ENCODE measurements at places on chromosomes 16 and 17. TPM values are rescaled to one million over a fixed set of nuclear protein-coding genes. Genes with fewer than 3 reads are reported as not detected.
A peak's percentile ranks its signal among the peaks of the same experiment; 100 is the strongest.

Gene MON1B
- total RNA-seq: 36.7 TPM

Gene KRTAP4-3
- not detected for total RNA-seq

Gene PHOSPHO1
- total RNA-seq: not detected

Gene NAA60
- 52.2 TPM for total RNA-seq

Gene SCO1
- total RNA-seq: 29.8 TPM

Gene SOX8
- total RNA-seq: 6.0 TPM

Gene HOXB1
- total RNA-seq: 0.24 TPM

Gene TBC1D3H
- not detected for total RNA-seq

Gene SLC43A2
- total RNA-seq: 13.3 TPM

GRCh38 chr16:85961988-85962915 is 63.3 kb downstream of the IRF8 start:
- peaks cover 24% of the 10 kb centered on the region for H3K4me1 ChIP-seq
- H3K36me3 ChIP-seq: no peaks in the 10 kb centered on the region
- no peak for DNase-seq
- no peaks in the 10 kb centered on the region for H3K27me3 ChIP-seq

DNA sequence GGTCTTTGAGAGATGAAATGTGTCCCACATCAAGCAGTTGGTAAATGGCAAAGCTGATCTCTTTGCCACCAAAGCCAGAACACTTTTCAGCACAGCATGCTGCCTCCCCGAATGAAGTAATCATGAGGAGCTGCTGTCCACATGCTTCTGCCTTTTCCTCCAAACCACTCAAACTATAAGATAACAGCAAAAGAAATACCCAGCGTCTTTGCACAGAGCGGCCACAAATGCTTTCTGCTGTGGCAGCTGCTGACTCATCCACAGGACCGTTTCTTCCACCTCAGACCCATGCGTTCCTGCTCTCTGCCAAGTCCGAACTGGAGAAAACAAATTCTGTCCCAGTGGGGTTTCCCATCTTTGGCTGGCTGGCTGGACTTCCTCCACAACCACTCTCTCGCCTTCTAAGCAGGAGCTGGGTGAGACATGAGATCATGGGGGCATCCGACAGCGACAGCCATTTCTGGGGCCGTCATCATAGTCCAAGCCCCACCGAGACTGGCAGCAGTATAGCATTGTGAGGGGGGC is 27.1 kb downstream of the TBC1D3B start:
- no peak overlapping the region for H3K4me3 ChIP-seq
- H3K27ac ChIP-seq: no peak overlapping the region
- H3K4me1 ChIP-seq: no peaks in the 10 kb centered on the region
- H3K36me3 ChIP-seq: no peaks in the 10 kb centered on the region
- peaks cover 58% of the 10 kb centered on the region for H3K27me3 ChIP-seq

GRCh38 chr17:47707056-47707804 is 13.3 kb downstream of the TBKBP1 start:
- no peak overlapping the region for H3K27ac ChIP-seq
- peaks cover 20% of the 10 kb centered on the region for H3K27me3 ChIP-seq
- H3K4me1 ChIP-seq: no peaks in the 10 kb centered on the region
- peaks cover 19% of the 10 kb centered on the region for H3K36me3 ChIP-seq
- DNase-seq: no peak
- no peak overlapping the region for H3K4me3 ChIP-seq

GRCh38 chr17:31411707-31412285 is 20.3 kb downstream of the RAB11FIP4 start:
- H3K4me3 ChIP-seq: no peak overlapping the region
- no peaks in the 10 kb centered on the region for H3K36me3 ChIP-seq
- no peaks in the 10 kb centered on the region for H3K4me1 ChIP-seq
- DNase-seq: no peak
- peaks cover 20% of the 10 kb centered on the region for H3K27me3 ChIP-seq
- H3K27ac ChIP-seq: no peak overlapping the region

DNA sequence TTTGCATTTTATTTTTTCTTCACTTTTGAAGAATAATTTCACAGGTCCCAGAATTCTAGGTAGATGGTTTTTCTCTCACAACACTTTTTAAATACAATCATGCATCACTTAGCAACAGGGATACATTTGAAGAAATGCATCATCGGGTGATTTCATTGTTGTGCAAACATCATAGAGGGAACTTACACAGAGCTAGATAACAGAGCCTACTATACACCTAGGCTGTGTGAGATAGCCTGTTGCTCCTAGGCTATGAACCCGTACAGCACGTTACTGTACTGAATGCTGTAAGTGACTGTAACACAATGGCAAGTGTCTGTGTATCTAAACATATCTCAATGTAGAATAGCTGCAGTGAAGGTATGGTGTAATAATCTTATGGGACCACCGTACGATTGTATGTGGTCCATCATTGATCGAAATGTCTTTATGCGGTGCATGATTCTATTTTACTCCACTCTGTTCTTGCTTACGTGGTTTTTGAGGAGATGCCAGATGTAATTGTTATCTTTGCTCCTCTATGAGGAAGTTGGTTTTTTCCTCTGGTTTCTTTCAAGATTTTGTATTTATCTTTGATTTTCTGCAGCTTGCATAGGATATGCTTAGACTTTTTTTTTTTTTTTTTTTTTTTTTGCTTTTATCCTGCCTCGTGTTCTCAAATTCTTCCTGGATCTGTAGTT is 35.5 kb upstream of the TMEM92 start:
- no peak overlapping the region for H3K4me3 ChIP-seq
- H3K4me1 ChIP-seq: peaks cover 25% of the 10 kb centered on the region
- H3K36me3 ChIP-seq: peaks cover 5% of the 10 kb centered on the region
- DNase-seq: no peak

GRCh38 chr16:58031016-58031800 is 5.7 kb downstream of the MMP15 start:
- H3K4me3 ChIP-seq: no peak overlapping the region
- H3K27ac ChIP-seq: no peak overlapping the region
- H3K4me1 ChIP-seq: peaks cover 40% of the 10 kb centered on the region
- no peaks in the 10 kb centered on the region for H3K36me3 ChIP-seq

GRCh38 chr17:78390241-78391050 is 12.0 kb downstream of the PGS1 start:
- H3K27ac ChIP-seq: peak overlapping the region; percentile 96
- peaks cover 40% of the 10 kb centered on the region for H3K4me1 ChIP-seq
- no peaks in the 10 kb centered on the region for H3K27me3 ChIP-seq
- DNase-seq: no peak
- no peak overlapping the region for H3K4me3 ChIP-seq

GRCh38 chr17:50836826-50837225 is 1.4 kb downstream of the WFIKKN2 start:
- no peak overlapping the region for H3K27ac ChIP-seq
- DNase-seq: no peak
- H3K4me3 ChIP-seq: no peak overlapping the region

GRCh38 chr17:19426631-19427030 is 15.6 kb downstream of the RNF112 start:
- peaks cover 10% of the 10 kb centered on the region for H3K4me1 ChIP-seq
- no peaks in the 10 kb centered on the region for H3K27me3 ChIP-seq
- H3K36me3 ChIP-seq: no peaks in the 10 kb centered on the region
- H3K27ac ChIP-seq: no peak overlapping the region
- no peak overlapping the region for H3K4me3 ChIP-seq

DNA sequence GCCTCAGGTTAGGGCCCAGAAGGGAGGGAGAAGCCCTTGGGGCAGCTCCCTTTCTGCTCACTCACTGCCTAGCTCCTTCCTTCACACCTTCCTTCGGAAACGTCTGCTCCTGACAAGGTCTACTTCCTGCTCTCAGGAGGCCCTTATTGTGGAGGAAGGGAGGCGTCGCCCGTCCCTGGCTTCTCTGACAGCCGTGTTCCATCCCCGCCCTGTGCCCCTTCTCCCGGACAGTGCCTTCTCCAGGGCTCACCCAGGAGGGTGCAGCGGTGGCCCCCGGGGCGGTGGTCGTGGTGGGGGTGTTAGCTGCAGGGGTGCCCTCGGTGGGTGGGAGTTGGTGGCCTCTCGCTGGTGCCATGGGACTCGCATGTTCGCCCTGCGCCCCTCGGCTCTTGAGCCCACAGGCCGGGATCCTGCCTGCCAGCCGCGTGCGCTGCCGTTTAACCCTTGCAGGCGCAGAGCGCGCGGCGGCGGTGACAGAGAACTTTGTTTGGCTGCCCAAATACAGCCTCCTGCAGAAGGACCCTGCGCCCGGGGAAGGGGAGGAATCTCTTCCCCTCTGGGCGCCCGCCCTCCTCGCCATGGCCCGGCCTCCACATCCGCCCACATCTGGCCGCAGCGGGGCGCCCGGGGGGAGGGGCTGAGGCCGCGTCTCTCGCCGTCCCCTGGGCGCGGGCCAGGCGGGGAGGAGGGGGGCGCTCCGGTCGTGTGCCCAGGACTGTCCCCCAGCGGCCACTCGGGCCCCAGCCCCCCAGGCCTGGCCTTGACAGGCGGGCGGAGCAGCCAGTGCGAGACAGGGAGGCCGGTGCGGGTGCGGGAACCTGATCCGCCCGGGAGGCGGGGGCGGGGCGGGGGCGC is 231.9 kb downstream of the SEC14L1 start:
- H3K36me3 ChIP-seq: no peaks in the 10 kb centered on the region
- H3K27ac ChIP-seq: peak overlapping the region; percentile 94
- no peaks in the 10 kb centered on the region for H3K27me3 ChIP-seq

GRCh38 chr17:2034806-2035540 is 5.0 kb downstream of the DPH1 start:
- no peak overlapping the region for H3K27ac ChIP-seq
- H3K27me3 ChIP-seq: no peaks in the 10 kb centered on the region

DNA sequence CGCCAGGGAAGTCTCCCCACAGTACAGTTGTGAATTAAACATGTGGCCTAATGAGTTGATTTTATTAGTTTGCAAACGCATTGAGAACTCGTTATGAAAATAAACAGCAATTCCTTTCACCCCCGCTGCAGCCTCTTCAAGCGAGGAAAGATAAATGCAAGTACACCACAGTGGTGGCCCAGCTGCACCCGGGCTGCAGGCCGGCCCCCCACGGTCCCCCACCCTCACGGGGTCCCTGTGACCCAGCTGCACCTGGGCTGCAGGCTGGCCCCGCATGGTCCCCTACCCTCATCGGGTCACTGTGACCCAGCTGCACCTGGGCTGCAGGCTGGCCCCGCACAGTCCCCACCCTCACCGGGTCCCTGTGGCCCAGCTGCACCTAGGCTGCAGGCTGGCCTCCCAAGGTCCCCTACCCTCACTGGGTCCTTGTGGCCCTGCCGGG is 32.2 kb downstream of the SDK2 start:
- no peaks in the 10 kb centered on the region for H3K27me3 ChIP-seq
- no peak overlapping the region for H3K27ac ChIP-seq
- peaks cover 42% of the 10 kb centered on the region for H3K4me1 ChIP-seq
- H3K36me3 ChIP-seq: no peaks in the 10 kb centered on the region
- H3K4me3 ChIP-seq: no peak overlapping the region

- H3K27me3 ChIP-seq: no peaks in the 10 kb centered on the region
- no peaks in the 10 kb centered on the region for H3K36me3 ChIP-seq
- H3K27ac ChIP-seq: no peak overlapping the region
- no peak overlapping the region for H3K4me3 ChIP-seq
- no peak for DNase-seq
- peaks cover 32% of the 10 kb centered on the region for H3K4me1 ChIP-seq
Observed at GRCh38 chr16:9527976-9528375, 436.5 kb downstream of the HAPSTR1 start.

Data from mesothelial cell of epicardium (in vitro differentiated cells).